ENCODE measurements at places on chromosomes 4 and X.

DNA sequence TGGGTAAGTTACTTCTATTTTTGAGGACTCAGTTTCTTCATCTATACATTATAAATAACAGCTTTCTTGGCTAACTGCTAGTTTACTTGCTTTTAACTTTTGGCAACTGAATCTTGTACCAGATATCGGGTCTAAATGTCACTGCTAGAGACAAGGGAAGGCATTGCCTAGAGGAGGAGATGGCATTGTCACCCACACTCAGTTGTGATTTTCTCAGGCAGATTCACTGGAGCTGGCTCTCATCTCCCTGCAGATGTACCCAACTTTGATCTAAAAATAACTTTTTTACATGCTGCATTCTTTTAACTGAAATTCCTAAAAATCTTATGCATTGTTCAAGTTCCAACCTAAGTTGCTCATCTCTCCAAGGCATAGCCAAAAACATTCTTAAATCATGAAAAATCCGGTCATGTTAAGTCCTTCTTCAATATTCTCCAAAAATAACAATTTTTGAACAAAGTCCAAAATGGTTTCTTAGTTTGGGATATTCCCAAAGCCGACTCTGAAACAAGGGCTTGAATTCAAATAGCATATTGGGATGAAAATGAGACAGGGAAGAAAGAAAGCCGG, 469.0 kb upstream of the BOD1L1 start:
- DNase-seq = no peak

GRCh38 chrX:119201570-119201969, 34.5 kb upstream of the PGRMC1 start:
- DNase-seq = no peak

DNA sequence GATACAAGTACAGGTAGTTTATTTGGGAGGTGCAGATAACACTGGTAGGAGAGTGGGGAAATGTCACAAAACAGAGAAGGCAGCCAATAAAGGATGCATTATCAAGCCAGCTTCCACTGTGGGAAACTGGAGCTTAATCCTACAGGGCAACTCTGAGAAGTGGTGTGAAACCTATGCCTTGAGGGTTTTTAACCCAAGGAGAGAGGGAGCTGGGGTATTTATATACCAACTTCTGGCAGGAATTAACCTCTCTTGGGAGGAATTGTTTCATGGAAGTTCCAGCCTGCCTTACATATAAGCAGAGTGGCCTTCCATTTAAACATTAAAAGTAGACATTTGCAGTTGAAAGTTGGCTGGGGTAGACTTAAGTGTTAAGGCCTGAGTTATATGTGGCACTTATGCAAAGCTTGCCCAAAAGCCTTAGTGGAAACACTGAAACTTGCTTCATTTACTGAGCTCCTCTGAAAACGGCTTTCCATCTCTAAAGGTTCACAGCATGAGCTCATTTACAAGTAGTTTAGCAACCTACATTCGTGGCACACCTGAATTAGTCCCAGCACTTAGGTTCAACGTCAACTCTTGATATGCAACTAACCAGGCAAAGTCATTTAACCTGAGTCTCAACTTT, 19.2 kb downstream of the MAGEB17 start:
- no peak for DNase-seq

DNA sequence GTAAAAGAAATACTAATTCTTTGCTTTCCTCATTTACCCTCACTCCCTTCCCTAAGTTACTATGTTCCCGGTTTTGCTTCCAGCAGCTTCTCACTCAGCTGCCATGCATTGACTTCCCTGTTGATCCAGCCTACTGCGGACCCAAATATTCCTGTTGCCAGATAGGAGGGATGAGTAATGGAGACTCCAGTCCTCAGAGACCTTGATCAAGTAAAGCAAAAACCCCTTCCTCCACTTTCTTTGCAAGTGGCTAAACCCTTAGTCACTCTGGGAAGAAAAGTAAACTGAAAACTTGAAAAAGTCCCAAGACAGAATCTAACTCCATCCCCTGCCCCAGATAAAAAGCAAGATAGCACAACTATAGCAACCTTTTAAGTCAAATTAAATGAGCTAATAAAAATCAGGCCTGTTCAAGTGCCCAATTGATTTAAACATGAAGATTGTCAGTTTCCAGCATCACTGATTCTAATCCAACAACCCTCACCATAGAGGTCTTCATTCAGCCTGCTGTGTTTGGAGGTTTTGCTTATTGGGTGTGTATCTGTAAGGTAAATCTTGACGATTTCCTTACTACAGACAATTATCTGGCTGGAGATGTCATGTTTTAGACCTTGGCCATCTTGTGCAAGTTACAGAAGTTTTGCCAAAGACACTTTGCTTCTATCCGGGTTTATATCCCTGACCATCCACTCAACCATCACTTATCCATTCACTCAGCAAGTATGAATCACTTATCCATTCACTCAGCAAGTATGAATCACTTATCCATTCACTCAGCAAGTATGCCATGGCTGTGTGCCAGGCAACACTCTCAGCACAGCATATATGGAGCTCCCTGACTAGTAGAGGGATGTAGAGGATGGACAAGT, 17.6 kb downstream of the FGFBP1 start:
- DNase-seq = peak; percentile 93

DNA sequence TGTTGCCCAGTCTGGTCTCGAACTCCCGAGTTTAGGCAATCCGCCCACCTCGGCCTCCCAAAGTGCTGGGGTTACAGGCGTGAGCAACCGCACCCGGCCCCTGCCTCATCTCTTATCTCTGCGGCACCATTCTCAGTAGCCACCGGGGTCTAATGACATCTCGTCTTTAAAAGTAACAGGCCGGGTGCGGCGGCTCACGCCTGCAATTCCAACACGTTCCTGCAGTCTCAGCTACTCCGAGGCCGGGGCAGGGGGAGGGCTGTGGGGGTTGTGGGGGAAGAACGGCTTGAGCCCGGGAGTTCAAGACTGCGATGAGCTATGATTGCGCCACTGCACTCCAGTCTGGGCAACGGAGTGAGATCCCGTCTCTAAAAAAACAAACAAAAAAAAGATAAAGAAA, 28.8 kb downstream of the ING2 start:
- DNase-seq = no peak

- DNase-seq = peak; percentile 51
Observed at GRCh38 chr4:8176547-8177399, 18.2 kb upstream of the ABLIM2 start.

- DNase-seq = peak; percentile 41
Observed at GRCh38 chrX:72245461-72246089, 6.7 kb upstream of the ERCC6L start.

DNA sequence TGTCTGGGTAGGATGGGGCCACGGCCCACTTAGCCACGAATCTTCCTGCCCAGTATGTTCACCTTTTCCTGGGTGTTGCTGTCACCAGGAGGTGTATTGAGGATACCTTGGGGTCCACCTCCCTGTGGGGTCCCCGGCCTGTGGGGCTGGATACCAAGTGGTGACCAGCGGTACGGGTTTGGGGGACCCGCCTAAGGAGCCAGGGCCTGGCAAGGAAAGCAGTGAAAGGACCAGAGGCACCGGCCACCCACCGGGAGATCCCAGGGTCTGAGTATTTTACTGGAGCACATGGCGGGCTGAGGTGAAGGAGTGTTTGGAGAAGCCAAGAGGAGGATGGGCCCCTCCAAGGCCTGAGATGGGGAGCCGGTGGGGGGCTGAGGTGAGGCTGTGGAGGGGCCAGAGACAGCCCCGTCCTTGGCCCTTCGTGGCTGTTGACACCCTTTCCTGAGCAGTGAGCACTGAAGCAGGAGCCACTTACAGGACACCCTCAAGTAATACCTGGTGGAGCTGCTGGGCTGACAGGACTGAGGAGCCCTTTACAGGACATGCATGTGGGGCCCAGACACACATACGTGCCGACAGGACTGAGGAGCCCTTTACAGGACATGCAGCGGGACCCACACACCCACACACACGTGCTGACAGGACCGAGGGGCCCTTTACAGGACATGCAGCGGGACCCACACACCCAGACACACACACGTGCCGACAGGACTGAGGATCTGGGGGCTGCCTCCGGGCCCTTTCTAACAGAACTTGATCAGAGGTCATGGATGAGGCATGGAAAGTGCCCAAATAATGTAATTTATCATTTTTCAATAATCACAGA, 38.4 kb downstream of the TMEM271 start:
- no peak for DNase-seq

GRCh38 chrX:119667111-119667878, 25.7 kb downstream of the SEPTIN6 start:
- DNase-seq = no peak

Measured in mammary epithelial cell (primary cell).